ENCODE measurements at places on chromosomes 5 and 9. TPM values are rescaled to one million over a fixed set of nuclear protein-coding genes. Genes with fewer than 3 reads are reported as not detected.

- no peak for ATAC-seq
These were observed 123.8 kb downstream of the DROSHA start for GRCh38 chr5:31407921-31408693.

DNA sequence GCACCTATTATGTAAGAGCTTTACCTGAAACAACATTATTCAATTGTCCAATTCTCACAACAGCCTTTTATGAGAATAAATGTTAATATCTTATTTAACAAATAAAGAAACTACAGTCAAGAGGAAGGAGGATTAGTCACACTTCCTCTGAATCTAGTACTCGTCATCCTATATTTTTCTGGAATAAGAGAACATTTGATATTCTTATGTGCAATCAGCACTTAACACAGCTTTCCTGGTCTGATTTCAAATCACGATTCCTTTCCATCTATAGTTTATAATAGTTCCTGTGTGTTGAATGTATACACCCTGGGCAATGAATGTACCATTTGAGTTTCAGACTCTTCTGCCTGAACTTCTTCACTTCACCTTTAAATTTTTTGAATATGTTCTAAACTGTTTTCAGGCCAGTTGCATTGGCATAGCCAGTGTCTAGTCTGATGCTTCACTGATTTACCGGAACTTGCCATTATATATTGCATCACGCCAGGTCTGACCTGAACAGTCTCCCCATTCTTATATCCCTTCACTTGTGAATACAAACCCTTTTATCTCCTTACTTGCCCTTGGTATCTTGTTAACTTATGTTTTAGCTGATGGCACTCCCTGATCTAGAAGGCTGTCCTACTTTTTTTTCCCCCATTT, 698.3 kb downstream of the MAT2B start:
- ATAC-seq = no peak

- no peak for ATAC-seq
These were observed 6.4 kb upstream of the AGPAT2 start for GRCh38 chr9:136693490-136694162.

DNA sequence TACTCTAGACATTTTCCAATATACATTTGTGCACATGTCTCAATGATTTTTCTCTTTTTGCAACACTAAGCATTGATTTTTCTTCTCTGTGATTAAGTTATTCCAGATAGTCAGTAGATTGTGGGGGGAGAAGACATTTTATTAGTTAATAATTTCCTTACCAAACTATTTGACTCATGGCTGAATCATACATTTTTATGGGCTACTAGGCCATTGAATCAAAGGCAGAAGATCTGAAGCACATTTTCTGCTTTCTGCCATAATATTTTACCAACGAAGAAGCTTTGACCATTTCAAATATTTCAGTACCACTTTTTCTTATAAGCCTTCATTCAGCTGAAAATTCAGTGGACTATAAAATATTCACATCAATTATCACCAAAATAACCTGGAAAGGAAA, 175.6 kb downstream of the IRX2 start:
- ATAC-seq = no peak

GRCh38 chr9:123528501-123528900, 172.5 kb downstream of the CRB2 start:
- ATAC-seq = no peak

- ATAC-seq = no peak
These were observed 8.3 kb downstream of the KIF2A start for GRCh38 chr5:62314213-62314830.

Gene ARID3C
- total RNA-seq = not detected

Gene IFNE
- not detected for total RNA-seq

Gene FOXD1
- 13.9 TPM for total RNA-seq

Measured in gastroesophageal sphincter (tissue), 4 donors.